ENCODE measurements at places on chromosomes 12 and 14. TPM values are rescaled to one million over a fixed set of nuclear protein-coding genes. Genes with fewer than 3 reads are reported as not detected.

- DNase-seq = no peak
- H3K4me3 ChIP-seq = no peak overlapping the region
- H3K4me1 ChIP-seq = peaks cover 76% of the 10 kb centered on the region
- no peaks in the 10 kb centered on the region for H3K27me3 ChIP-seq
- H3K27ac ChIP-seq = peak overlapping the region; percentile 85
These were observed 10.6 kb upstream of the FOXN3 start for GRCh38 chr14:89427426-89428172.

- no peak overlapping the region for H3K27ac ChIP-seq
- peaks cover 8% of the 10 kb centered on the region for H3K27me3 ChIP-seq
- no peaks in the 10 kb centered on the region for H3K36me3 ChIP-seq
- H3K4me1 ChIP-seq = no peaks in the 10 kb centered on the region
These were observed 93.5 kb downstream of the CCDC92 start for GRCh38 chr12:123879101-123879500.

DNA sequence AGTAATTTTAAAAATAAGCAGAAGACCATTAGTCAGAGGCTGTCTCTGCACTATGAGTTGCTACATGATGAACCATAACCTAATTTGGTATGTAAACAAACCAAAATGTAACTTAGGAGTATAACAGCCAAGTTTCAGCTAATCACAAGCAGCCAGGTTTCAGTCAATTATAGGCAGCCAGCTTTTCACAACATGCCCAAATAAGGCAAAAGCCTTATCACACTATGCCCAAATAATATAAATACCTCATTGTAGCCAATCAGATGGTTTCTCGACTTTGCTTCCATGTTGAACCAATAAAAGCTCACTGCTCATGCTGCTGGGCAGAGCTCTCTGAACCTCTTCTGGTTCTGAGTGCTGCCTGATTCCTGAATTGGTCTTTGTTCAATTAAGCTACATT lies 38.6 kb downstream of the GARIN6 start:
- H3K27ac ChIP-seq = no peak overlapping the region
- no peak for DNase-seq
- H3K27me3 ChIP-seq = no peaks in the 10 kb centered on the region
- no peaks in the 10 kb centered on the region for H3K4me1 ChIP-seq
- H3K36me3 ChIP-seq = no peaks in the 10 kb centered on the region

Gene LRP1-AS
- not detected for total RNA-seq

DNA sequence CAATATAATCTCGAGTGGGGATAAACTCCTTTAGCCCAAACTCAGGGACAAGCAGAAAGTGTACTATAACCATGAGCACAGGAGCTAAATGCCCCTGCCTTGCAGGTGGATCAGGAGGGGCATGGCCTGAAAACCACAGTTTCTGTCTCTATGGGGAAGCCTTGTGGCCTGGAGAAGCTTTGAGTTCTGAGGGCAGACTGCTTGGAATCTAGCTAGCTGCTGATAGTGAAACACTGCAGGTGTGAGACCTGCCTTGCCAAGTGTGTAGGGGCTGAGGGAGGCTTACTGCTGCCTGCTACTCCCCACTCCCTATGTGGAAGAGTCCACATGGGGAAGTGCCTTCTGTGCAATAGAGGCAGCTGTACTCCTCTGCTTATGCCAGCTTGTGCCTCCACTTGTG lies 352.3 kb upstream of the OR4E1 start:
- DNase-seq = no peak
- no peaks in the 10 kb centered on the region for H3K36me3 ChIP-seq
- H3K4me3 ChIP-seq = no peak overlapping the region
- H3K27me3 ChIP-seq = peaks cover 9% of the 10 kb centered on the region
- H3K4me1 ChIP-seq = peaks cover 5% of the 10 kb centered on the region

DNA sequence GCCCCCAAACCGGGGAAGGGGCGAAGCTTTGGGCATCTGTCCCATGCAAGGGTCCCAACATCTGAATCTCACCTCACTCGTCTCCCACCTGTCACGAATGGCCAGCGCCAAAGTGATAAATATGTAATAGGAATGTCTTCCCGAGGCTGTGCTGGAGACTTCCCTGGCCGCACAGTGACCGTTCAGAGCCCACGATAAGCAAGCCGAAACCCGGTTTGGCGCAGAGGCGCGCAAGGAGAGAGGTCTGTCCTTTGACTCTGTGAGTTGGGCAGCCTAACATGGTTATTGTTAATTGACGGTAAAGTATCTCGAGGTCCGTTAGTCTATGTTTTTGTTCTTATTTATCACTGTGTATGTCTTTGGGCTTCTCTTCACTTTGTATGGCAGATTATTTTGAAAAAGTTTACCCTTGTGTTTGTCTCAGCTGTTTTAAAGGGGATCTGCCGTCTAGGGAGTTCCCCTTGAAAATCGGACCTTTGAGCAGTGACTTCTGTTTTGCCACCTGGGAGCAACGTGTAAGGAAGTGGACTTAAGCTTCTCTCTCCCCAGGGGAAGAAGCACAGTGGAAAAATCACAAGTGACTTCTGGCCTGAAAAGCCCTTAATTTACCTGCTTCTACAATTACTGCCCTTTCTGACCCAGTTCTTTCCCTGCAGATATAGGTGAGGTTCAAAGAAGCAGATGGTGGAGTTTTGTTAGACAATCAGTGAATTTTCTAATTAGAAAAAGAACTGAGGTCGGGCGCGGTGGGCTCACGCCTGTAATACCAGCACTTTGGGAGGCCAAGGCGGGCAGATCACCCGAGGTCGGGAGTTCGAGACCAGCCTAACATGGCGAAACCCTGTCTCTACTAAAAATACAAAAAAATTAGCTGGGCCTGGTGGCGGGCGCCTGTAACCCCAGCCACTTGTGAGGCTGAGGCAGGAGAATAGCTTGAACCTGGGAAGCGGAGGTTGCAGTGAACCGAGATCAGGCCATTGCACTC lies 1.1 kb upstream of the TM9SF1 start:
- H3K4me1 ChIP-seq = peaks cover 54% of the 10 kb centered on the region
- peak overlapping the region; percentile 99 for H3K27ac ChIP-seq
- H3K4me3 ChIP-seq = peak overlapping the region; percentile 98
- no peak for DNase-seq
- H3K27me3 ChIP-seq = no peaks in the 10 kb centered on the region

Gene CACNB3
- total RNA-seq = 19.9 TPM

DNA sequence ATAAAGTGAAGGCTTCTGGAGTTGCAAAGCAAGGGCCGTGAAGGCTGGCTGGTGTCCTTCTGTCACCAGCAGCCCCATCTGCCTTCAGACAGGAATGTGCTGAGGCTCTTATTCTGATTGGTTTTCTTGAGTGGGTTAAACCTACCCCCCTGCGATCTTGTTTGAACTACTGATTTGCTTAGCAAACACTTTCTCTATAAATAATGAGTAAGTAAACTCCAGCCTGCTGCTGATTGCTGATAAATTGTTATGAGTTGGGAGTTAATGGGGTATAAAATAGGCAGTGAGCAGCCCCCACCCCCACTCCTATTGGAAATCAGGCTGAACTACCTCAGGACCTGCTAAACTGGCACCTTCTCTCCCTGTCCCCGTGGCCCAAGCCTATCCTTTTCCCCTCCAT lies 146.1 kb upstream of the NOS1 start:
- H3K36me3 ChIP-seq = no peaks in the 10 kb centered on the region
- no peaks in the 10 kb centered on the region for H3K4me1 ChIP-seq
- no peaks in the 10 kb centered on the region for H3K27me3 ChIP-seq
- H3K4me3 ChIP-seq = no peak overlapping the region
- no peak overlapping the region for H3K27ac ChIP-seq
- no peak for DNase-seq

Gene HOXC13
- total RNA-seq = not detected

Gene SLC5A8
- not detected for total RNA-seq

Gene EPYC
- total RNA-seq = not detected

DNA sequence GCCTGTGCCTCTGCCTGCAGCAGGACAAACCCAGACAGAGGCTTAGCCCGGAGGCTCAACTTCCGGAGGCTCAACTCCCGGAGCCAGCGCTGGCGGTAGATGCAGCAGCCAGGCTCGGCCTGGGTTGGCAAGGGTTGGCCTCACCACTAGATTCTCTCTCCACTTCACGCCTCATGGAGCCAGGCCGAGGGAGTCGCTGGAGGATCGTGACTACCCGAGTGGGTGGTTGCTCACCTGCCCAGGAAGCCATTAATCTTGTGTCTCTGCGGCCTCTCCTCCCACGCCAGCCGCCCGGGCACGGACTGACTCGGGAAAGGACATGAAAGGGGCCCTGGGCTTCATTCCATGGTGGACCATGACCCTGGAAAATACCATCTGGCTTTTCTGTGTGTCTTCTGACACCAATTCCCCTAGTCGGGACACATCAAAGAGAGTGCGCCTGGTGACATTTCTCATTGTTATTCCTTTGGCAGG lies 20.8 kb downstream of the ESRRB start:
- no peaks in the 10 kb centered on the region for H3K36me3 ChIP-seq
- no peaks in the 10 kb centered on the region for H3K4me1 ChIP-seq
- H3K4me3 ChIP-seq = no peak overlapping the region
- no peak overlapping the region for H3K27ac ChIP-seq
- DNase-seq = no peak

Gene TOMM20L
- not detected for total RNA-seq

- H3K27me3 ChIP-seq = peaks cover 47% of the 10 kb centered on the region
- no peaks in the 10 kb centered on the region for H3K36me3 ChIP-seq
- peaks cover 22% of the 10 kb centered on the region for H3K4me1 ChIP-seq
- DNase-seq = no peak
- H3K27ac ChIP-seq = no peak overlapping the region
These were observed 6.4 kb upstream of the EGLN3 start for GRCh38 chr14:33957299-33957698.

Gene SPX
- total RNA-seq = not detected

Gene ANKRD33
- total RNA-seq = not detected

GRCh38 chr12:130104571-130105106 lies 57.6 kb upstream of the FZD10 start:
- DNase-seq = no peak
- no peak overlapping the region for H3K27ac ChIP-seq

Gene LLPH
- 38.6 TPM for total RNA-seq

GRCh38 chr14:74636424-74637177 lies 24.6 kb upstream of the LTBP2 start:
- DNase-seq = no peak
- no peaks in the 10 kb centered on the region for H3K4me1 ChIP-seq
- no peak overlapping the region for H3K4me3 ChIP-seq
- peaks cover 5% of the 10 kb centered on the region for H3K27me3 ChIP-seq
- no peaks in the 10 kb centered on the region for H3K36me3 ChIP-seq

- H3K27ac ChIP-seq = peak overlapping the region; percentile 89
- H3K36me3 ChIP-seq = peaks cover 12% of the 10 kb centered on the region
These were observed 2.3 kb downstream of the MTA1 start for GRCh38 chr14:105421723-105422615.

GRCh38 chr14:83291714-83292113 lies 1758.1 kb upstream of the SEL1L start:
- no peak overlapping the region for H3K4me3 ChIP-seq
- no peaks in the 10 kb centered on the region for H3K4me1 ChIP-seq
- H3K27ac ChIP-seq = no peak overlapping the region

GRCh38 chr12:99767809-99768208 lies 120.3 kb downstream of the GARIN6 start:
- no peaks in the 10 kb centered on the region for H3K4me1 ChIP-seq
- H3K27me3 ChIP-seq = no peaks in the 10 kb centered on the region
- DNase-seq = no peak
- no peak overlapping the region for H3K4me3 ChIP-seq

- DNase-seq = peak; percentile 72
- no peak overlapping the region for H3K4me3 ChIP-seq
- peaks cover 9% of the 10 kb centered on the region for H3K4me1 ChIP-seq
- H3K27ac ChIP-seq = no peak overlapping the region
- H3K27me3 ChIP-seq = peaks cover 20% of the 10 kb centered on the region
These were observed 25.2 kb upstream of the RND1 start for GRCh38 chr12:48890657-48891418.
